ENCODE measurements at places on chromosomes 4 and X.

DNA sequence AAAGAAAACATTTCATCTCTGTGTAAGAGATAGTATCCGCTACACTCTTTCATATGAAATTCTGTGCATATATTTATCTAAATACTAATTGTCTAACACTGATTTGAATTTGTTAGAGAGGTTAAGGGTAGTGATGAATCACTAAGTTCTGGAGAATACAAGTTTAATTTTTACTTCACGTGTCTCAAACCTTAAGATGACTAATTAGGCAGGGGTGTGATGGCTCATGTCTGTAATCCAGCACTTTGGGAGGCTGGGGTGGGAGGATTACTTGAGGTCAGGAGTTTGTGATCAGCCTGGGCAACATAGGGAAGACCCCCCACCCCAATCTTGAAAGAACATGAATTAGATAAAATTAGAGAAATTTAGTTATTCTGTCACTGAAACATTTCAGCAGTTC, 2241.9 kb downstream of the PCDH7 start:
- DNase-seq, result no peak

DNA sequence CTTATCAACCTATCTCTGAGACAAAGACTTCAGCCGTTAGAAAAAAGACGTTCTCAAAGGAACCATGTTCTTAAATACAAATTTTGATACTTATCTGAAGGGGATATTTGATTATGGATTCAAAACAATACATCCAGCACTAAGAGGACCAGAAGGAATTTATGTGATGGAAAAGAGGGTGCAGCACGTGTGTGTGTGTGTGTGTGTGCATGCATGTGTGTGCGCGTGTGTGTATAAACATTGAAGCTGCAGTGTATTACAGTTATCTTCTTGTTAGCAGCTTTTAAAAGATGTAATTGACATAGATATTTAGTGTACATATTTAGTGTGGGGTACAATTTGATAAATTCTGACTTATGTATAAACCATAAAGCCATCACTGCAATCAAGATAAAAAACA, 44.9 kb downstream of the ANK2 start:
- DNase-seq, result no peak

DNA sequence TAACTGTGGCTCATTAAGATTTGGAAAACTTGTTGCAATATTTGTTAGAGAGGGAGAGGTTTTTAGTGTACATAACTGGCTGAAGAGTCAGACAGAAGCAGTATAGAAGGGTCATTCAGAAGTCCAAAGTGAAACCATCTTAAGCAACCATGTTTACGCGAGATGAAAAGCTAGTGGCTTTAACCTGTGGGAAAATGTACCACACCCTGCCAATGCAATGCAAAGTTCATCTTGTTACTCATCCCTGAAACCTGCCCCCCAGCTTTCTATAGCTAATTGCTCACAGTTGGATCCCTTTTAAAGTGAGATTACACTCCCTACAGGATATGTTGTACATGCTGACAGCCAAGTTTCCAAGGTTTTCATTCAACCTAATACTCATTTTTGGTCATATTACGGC, 96.7 kb upstream of the RAPGEF2 start:
- DNase-seq, result no peak

- no peak for DNase-seq
Observed at GRCh38 chrX:120840827-120841226, 34.8 kb downstream of the CT47B1 start.

DNA sequence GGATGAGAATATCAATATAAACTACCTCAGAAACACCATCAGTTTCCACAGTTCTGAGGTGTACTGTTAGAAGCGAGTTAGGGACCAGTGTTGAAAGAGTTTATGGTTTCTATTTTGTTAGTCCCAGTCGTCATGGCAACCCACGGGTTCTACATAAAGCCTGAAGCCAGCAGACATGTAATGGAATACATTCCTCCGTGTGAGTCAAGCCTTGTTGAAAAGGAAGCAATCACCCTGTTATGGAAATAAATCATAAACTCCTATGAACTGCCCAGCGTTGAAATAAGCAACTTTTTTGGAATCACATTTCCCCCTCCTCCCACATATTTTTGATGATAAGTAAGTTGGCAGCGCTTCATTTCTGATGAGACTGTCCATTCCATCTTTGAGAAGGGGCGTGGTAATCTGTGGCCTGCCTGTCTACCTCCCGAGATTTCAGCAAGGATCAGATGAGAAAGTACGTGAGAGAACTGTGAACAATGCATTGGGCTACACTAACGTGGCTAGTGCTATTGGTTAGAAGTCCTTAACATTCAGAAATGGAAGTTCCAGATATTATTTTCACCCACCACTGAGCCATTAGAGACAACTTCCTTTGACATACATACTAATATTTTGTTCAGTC, 40.4 kb upstream of the PDHA1 start:
- no peak for DNase-seq

GRCh38 chr4:5772528-5773270, 61.7 kb downstream of the EVC start:
- no peak for DNase-seq

GRCh38 chr4:16157609-16158503, 68.4 kb downstream of the TAPT1 start:
- DNase-seq, result no peak

DNA sequence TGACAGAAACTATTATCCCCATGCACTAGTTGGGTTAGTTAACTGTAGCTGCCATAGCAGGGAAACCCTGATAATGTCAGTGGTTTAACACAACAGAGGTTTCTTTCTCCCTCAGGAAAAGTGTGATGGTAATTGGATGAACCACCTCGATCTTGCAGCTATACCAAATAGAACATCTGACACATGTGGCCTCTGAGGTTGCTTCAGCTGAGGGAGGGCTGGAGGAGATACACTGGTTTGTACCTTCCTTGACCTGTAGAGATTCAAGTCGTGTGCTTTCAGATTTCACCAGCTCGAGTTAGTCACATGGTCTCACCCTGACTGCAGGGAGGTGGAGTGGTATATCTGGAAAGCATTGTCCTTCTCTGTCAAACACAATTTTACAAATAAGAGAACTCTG, 147.2 kb upstream of the SFRP2 start:
- no peak for DNase-seq

DNA sequence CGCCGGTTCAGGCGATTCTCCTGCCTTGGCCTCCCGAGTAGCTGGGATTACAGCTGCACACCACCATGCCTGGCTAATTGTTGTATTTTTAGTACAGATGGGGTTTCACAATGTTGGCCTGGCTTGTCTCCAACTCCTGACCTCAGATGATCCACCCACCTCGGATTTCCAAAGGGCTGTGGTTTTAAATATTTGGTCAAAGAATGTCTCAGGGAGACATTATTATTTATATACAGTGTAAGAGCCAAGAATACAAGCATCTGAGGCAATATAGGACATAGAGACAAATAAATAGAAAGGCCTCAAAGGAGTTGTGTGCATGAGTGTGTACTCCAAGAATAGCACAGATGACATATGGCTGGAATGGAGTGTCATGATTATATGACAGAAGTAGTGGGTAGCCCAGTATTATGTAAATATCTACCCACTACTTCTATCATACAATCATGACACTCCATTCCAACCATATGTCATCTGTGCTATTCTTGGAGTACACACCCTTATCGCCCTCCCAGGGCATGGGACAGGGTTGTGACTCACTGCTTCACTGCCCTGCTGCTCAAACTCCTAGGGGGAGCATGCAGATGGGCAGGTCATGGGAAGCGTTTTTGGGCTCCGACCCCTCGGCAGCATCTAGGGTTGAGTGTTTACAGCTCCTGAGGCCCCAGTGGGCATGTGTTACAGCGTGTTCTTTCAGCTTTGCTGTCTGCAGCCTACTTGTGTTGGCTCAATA, 1649.8 kb upstream of the PCDH10 start:
- DNase-seq, result no peak

- no peak for DNase-seq
Observed at GRCh38 chrX:33188286-33188685, 23.1 kb downstream of the DMD start.

DNA sequence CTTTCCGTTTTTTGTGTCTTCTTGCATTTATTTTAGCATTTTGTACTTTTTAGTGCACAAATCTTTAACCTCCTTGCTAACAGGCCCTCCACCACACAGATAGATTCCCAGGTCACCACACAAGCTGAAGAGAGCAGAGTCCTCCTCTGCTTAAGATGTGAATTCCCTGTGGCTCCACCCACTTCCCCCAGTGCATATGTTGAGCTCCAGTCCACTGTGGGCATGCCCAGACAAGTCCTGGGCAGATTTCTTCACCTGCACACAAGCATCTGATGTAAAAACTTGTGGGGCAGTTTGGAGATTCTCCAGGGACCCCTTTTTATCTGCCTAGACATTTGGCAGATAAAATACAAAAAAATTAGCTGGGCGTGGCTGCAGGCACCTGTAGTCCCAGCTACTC, 19.8 kb upstream of the PASD1 start:
- no peak for DNase-seq

GRCh38 chr4:1077711-1078477, 35.5 kb downstream of the RNF212 start:
- no peak for DNase-seq

DNA sequence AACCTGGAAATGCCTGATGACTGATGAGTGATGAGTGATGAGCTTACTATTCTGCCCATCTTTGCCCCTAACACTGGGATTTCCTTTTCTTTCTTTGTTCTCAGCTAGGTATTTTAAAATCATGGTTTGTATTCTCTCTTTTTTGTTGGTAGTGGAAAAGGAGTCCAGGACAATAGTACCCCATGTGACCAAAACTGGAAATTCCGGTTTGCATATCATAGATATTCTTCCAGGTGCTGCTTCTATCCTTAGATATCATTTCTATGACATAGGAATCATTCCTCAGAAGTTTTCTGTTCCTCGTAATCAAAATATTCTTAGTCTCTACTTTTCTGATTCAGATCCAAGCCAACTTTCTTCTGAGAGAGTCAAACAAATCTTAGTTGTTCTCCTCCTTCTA, 320.5 kb upstream of the TET2 start:
- no peak for DNase-seq

Data from activated CD4-positive, alpha-beta T cell treated with anti-CD3 and anti-CD28 coated beads, Interleukin-2, amount 50 U/mL, for 48 hours (primary cell).